NAMALWA (cell line): ENCODE measurements at places on chromosomes 6 and 20.

DNA sequence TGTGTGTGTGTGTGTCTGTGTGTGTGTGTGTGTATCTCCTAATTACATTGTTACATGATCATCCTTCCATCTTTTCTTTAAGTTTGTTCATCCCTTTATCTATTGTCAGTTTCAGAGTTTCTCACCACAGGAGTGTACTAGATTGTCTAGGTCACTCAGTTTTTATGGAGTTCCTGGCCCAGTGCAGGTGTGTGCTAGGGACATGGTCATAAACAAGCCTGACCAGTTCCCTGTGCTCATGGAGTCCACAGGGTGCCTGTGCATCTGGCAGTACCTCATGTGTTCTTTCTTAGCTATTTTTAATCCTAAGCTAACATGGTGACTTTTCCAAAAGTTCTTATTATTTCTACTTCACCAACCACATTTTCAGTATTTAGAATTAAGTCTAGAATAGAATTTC lies 43.9 kb downstream of the PHACTR2 start:
- DNase-seq: no peak

- no peak for DNase-seq
Measured at GRCh38 chr6:126541806-126542491, 202.0 kb downstream of the CENPW start.

DNA sequence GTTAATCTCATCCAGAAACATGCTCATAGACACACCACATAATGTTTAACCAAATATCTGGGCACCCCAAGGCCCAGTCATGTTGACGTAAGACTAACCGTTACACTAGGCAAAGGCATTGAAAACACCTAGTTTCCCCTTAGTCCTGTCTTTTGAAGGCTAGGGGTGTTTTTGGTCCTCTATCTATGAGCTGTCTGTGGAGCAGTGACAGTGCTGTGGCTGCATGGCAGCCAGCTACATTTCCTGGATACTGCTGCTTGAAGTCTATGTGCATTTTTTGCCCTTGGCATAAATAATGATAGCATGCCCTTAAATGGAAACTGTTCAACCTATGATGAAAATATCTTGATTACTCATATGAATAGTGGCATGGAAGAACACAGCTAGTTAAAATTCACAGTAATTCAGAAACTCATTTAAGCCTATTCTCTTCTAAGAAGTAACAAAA lies 18.6 kb downstream of the FARS2 start:
- DNase-seq: no peak

- DNase-seq: peak; percentile 75
Measured at GRCh38 chr6:43181942-43182860, at the start of gene CUL9. Gene CUL9 (plus strand): TSS chr6:43182196. CDS start chr6:43184311, 2,115 bp downstream.

DNA sequence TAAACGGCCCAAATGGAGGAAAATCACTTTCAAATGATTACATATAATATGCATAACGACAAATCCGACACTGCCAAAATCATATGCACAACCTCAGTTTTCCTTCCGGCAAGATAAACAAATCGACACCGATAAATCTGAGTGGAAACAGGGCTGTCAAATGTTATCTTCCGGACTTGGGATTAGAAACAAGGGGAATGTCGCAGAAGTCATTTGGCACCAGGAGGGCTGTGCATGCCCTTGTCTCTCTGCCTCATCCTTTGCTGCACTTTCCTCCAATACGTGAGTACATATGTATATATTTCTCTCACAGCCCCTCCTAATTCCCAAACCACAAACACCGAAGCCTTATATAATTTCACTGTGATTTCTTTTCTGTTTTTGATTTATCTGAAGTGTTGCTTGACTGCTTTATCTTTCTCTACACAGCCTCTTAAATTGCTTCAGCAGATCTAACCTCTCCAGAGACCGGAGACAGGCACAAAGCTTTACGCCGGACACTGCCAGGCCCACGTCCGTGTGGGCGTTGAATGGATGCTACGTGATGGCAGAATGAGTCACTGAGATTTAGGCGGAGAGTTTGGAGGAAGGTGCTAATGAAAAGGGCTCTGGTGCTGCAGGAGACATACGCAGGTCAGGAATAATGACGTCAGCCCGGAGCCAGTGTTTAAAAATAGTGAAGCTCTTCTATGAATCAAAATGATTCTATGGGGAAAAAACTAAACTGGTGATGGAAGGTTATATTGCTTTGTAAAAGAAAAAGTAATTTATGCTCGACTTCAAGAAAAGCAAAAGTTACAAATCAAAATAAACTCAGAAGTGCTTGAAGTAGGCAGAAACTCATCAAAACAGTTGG lies 21.0 kb upstream of the PRELID3B start:
- no peak for DNase-seq

DNA sequence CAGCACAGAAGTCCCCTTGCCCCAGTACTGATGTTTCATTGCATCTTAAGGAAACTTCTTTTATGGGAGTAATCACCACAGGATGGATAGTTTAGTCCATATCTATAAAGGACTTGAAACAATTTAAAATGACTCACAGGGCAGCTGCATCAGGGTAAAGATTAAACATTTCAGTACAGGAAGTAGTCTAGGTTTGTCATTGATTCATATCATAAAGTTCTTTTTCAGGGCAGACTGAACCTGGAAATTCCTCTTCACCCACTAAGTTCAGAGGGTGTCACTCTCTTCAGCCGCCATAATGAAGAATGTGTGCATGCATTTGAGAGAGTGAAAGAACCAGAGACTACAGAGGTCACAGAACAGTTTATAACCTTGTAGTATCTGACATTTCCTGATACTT lies 296.3 kb upstream of the JAG1 start:
- DNase-seq: no peak

DNA sequence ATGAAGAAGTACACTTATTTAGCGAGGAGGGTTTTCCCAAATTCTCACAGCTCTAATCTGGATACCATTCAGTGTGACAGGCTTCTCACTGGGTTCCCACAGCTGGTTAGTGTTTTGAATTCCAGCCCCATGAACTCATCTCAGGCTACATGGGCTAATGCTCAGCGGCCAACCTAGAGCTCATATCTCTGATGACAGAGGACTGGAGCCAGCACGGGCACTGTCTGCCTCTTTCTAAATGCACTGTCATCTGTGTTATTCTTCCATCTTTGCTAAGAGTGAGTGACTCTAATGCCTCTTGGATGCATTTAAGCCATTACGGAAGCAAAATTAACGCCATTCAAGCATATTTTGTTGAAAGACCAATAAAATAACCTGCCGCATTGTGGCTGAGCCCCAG lies 308.9 kb upstream of the JAG1 start:
- no peak for DNase-seq

GRCh38 chr6:93676581-93676980 lies 257.2 kb upstream of the EPHA7 start:
- no peak for DNase-seq

DNA sequence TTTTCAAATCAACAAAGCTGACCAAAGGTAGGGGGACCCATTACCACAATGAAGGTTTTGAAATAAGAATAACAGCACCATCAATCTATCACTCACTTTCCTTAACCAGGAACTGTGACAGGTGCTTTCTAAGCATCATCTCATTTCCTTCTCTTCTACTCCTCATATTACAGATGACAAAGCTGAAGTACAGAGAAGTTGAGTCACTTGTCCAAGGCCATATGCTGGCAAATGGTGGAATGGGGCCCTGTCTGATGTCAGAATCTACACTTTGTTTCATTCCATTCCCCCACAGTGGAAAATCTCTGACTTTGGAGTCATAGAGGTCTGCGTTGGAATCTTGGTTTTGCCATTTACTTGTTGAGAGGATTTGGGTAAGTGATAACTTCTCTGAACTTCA lies 222.5 kb upstream of the LRFN2 start:
- no peak for DNase-seq

DNA sequence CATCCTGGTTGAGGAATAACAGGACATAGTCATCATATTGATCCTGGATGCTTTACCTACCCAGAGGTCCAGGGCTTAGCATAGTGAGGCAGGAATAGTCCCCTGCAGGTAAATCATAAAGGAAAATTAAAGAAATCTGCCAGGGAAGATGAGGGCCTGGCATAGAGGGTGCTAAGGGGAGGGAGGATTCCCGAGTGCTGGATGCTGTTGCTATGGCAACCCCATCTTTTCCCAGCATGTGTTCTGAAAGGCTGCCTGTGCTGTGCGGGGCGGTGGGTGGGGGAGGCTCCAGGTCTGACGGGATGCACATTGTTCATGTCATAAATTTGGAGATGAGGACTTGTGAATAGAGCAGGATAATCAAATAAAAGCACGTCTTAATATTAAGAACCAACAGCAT lies 212.6 kb upstream of the PCSK2 start:
- DNase-seq: no peak

- DNase-seq: no peak
Measured at GRCh38 chr6:143804835-143805239, 38.3 kb upstream of the LTV1 start.

GRCh38 chr6:88236612-88237360 lies 70.6 kb upstream of the CNR1 start:
- no peak for DNase-seq

DNA sequence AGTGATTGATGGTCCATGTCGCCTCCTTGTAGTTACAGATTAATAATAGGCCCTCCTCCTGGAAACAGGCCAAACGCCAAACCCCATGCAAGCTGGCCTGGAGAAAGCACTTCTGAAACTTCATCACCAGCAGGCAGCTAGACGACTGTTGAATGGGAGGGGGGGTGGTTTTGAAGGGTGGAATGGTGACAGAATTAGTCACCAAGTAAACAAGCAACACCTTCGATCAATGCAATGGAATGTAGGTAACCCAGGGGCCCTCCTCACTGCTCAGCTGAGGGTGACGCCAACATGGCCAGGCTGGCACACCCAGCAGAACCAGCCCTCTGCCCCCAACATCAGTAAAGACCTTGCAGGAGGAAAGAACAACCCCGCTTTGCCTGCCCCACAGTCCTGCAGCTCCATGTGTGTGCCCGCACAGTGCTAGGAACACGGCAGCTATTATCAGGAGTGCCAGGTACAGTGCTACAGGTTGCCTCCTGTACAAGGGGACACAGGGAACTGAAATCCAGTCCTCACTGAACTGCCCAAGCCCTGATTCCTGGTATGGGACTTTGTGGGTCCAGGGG lies 2.7 kb downstream of the BCAS1 start:
- no peak for DNase-seq

- DNase-seq: no peak
Measured at GRCh38 chr6:133947302-133947900, 5.6 kb upstream of the TBPL1 start.

DNA sequence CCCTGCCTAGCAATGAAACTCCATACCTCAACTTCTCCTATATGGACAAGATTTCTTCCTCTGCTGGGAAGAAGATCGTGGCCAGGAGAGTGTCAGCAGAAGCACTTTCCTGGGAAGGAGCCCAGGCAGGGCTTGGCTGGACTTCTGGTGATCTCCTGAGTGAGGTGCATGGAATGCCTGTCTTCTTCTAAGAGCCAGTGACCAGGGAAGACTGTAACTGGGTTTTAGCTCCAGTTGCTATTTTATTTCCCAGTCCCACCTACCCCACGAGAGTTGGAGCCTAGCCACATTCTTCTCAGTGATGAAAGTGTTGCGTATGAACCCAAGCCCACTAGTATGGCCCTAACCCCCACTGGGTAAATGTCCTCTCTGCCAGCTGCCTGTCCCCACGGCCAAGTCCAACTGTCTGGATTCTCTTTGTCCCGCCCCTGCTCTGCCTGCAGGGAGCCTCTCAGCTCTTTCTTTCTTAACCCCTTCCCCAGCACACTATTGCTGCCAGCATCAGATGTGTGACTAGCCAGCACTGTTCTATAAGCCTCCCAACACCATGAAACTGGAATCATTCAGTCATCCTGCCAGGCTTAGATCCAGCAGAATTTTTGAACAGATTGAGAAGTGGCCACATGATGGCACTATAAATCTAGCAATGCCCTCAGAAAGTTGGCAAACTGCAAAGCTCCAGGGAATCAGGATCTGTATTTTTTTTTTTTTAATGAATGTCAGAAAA lies 69.8 kb upstream of the FAM184A start:
- DNase-seq: peak; percentile 53

- peak; percentile 94 for DNase-seq
Measured at GRCh38 chr6:125746731-125747588, 2.5 kb upstream of the HEY2 start.

- DNase-seq: no peak
Measured at GRCh38 chr20:23341073-23341472, 9.5 kb upstream of the NXT1 start.

GRCh38 chr20:32231847-32232246 lies 24.2 kb downstream of the POFUT1 start:
- DNase-seq: no peak

DNA sequence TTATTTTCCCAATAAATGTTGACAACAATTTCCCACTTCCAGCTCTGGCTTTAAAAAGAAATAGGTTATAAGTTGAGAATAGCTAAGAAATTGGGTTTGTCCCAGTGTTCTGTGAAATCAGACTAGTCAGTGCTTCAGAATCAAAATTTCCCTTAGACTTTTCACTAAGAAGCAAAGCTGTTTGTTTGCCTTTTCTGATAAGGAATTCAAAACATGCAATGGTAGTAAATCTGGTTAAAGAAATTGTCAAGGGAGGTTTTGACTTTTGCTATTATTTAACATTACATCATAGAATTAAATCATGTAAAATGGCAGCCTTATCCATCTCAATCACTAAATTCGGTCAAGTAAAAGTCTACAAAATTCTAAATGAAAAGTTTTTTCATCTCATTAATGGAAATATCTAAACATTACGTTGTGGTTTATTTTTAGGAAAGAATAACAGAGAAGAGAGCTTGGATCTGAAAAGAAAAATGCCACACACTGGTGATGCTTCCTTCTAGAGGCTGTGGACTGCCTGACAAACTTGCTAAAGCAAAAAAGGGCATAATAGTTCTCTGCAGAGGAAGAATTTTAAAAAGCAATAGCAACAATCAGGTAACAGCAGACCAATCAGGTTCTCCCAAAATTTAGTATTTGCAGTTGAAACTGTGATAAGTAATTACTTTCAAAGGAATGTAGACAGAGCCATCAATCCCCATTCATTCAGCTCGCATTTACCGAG lies 36.4 kb downstream of the PLAGL1 start:
- no peak for DNase-seq
